ENCODE measurements at places on chromosomes 7 and 10.
A peak's percentile ranks its signal among the peaks of the same experiment; 100 is the strongest.

GRCh38 chr10:95820363-95820762 is 64.4 kb downstream of the ENTPD1 start:
- DNase-seq: no peak

DNA sequence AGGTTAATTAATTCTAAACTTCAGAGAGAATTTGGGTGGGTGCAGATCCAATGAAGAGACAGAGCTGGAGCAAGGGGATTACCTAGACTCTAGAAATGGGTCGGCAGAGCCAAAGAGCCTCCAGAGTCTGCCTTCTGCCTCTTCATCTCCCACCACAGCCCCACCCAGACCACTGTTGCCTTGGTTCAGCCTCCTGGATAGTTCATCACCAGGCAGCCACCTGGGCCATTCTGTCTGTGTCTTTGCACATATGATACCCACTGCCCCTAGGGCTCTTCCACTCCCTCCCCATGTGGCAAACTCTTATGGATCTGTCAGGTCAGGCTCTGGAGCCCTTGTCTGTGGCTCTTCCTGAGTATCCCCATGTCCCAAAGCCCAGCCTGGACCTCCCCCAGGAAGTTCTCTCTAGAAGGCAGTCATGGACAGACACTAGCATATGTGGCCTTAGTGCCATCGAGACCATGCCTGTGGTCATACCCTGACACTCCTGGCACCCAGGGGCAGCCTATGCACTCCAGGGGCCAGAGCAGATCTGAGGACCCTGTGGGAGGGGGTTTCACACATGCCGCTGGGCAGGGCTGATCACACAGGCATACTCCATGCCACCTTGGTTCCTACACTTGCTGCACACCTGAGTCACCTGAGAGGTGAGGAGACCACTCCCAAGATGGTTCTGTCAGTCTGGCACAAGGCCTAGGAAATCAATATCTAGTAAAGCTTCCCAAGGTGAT is 41.6 kb downstream of the FRMPD2 start:
- DNase-seq: no peak

GRCh38 chr7:42930889-42931288 is 1.1 kb downstream of the PSMA2 start:
- DNase-seq: no peak

DNA sequence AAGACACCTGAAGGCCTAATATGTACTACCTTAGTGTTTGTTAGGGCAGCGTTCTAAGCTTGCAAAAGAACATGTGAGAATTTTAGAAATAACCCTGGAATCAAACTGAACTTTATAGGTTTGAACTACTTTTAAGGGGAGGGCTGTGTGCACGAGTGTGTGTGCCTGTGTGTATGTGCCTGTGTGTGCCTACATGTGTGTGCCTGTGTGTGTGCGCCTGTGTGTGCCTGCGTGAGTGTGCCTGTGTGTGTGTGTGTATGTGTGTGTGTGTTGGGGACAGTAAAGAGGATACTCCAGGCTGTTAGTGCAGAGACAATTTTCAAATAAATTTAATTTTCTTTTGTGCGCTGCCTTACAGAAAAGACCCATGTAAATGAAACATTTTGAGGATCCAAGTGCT is 68.1 kb upstream of the WDR11 start:
- DNase-seq: no peak

DNA sequence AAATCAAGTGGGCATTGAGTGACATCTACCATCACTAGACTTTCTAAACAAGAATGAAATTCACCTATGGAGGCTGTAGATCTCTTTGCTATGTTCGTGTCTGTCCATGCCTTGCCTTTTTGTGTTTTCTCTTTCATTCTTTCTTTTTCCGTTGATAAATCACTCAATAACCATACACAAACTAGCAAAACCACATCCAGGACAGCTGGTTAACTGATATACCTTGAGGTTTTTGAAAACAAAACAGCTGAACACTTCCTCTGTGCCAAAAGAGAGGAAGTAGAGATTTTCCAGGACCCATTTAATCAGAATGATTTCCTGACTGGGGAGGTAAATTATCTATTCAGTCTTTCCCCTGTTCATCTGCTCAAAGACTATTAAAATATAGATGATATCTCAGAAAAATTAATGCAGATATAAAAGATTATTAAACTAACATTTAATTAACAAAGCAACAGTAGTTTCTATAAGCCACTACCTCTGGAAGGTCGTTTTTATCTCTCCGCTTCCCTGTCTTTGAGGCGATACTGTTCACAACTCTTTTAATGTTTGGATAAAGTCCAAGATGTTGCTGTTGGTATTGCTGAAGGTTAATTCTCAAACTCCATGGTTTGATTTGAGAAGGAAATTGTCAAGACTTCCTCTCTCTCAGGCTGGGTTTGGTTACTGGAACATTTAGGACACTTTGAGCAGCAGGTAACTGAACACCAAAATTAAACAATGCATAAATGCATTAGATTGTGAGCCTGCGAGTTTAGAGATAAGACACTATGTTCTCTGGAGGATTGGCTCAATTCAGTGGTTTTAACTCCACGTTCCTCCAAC is 24.4 kb upstream of the C10orf67 start:
- no peak for DNase-seq

GRCh38 chr7:24979470-24979862 is 512 bp downstream of the OSBPL3 start:
- DNase-seq: no peak

DNA sequence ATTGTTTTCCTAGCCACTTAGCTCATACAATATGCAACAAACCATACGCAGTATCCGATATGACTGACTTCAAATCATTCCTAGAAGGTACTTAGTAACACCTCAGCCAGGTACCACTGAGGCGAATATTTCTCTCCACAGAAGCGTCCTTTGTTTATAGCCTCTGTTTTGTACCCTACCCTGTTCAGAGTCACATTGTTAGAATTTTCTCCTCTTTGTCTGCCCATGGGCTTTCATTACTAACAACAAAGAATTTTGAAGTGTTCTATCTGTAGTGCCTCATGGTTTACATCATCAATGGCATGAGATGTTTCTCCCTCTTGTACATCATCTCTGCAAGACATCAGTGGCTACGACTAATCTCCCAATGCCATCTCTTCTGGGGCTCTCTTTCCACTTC is 212.4 kb upstream of the GLI3 start:
- no peak for DNase-seq

DNA sequence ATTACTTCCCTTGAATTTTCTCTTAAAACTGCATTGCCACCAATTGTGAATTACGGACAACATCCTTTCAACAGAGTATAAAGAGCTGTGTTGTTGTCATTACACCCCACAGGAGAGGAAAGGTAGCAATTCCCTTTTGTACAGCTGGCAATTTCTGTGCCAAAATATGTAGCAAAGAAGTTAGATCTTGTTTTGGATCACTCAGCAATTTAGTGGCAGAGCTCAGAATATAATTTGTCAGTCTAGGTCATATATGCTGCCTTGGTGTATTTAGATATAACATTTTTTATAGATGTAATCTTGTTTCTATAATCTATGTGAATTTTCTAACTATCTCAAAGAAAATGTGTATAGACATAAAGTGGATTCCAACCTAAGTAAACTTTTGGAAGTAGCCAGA is 38.8 kb downstream of the NRBF2 start:
- no peak for DNase-seq

DNA sequence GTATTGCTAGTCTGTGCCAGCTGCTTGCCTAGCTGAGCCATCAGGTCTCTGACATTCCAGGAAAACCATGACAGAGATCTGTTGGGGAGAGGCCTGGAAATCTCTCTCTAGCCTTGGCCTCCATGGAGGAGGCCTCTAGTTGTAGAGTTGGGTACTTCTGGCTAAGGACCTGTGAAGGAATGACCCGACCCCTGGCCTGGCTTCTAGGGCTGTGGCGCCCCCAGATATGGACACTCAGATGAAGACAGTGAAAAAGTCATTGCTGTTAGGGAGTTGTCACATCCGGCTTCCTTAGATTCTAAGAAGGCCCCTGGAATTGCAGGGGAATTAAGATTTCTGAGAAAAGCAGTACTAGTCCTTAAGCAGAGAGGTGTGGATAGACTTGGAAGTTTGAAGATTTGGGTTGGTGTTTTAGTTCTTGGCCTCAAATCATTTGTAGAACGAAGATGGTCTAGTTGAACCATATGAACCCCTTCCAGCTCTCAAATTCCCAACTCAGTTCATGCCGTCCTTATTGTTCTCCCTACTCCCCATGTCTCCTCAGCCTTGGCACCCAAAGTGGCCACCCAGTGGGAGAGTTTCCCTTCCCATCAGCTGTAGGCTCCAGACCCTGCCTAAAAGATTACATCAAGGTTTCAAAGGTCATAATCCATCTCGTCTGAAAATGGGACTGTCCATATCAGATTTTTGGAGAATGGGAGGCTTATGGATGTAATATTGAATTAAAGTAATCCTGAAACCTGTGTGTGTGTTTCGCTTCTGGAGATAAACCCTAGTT is 7.0 kb downstream of the HHEX start:
- DNase-seq: no peak

GRCh38 chr10:78556705-78557432 is 511.9 kb upstream of the ZMIZ1 start:
- DNase-seq: no peak

DNA sequence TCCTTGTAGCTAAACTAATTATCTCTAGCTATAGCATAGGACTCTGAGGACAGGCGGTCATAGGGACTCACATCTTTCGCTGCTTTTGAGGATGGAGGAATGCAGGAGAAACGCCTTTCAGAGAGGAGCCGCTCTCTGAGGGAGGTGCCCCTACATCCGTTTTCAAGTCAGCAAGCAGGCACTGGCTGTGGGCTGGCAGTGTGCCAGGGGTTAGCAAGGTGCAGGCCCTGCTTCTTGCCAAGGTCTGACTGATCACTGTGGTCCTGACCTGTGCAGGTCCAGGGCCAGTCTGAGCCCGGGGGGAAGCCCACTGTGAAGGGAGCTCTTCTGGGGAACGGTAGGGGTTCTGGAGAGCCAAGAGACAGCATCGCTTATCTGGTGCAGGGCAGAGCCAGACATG is 89.4 kb downstream of the SH3PXD2A start:
- DNase-seq: no peak

DNA sequence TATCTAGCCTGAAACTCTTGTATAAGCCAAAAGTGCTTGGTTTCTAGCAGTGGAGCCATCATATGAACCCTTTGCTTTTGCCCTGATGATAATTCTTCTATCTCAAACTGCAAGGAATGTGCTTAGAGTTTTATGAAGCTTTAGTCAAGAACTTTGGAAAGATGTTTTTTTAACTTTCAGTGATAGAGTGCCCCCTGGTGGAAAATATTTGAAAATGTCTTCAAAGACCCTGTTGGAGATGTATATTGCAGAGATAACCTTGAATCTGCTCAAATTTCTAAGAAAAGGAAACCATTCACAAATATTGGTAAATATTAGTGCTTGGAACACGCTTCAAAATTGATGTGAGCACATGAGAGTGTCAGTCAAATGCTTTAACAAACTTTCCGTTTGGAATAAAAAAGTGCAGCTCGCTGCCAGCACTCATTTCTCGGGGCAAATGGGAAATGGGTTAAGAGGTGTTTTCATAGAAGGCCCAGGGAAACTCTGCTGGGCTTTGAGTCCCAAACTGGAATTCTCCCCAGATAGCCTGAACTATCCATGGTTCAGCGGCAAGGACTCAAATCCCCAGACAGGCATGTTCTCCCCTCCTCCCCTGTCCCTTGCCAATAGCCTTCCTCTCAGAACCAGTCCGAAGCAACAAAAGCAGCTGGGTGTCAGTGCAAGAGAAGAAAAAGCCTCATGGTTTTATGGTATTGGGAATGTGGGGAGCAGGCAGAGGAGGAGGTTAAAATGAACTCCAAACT is 129.3 kb downstream of the MYOF start:
- DNase-seq: peak; percentile 28

DNA sequence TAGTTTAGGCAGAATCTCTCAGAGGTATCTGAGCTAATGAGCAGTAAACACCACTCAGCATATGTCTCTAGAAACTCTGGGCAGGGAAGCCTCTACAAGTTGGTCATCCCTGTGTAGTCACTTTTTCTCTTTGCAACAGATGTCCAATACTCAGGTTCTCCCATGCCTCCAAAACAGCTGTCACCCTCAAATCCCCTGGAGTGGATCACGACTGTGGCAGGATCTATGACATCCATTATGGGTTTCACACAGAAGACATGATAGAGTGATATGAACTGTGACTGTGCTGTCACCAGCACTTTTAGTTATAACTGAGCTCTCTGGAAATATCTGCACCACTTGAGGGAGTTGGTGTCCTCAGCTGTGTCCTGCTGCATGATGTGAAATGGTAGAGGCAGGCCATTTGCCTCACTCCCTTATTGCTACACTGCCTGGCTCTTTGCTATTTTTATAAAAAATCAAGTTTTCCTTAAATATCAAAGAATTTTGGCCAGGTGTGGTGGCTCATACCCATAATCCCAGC is 24.1 kb upstream of the ZNRF2 start:
- no peak for DNase-seq

DNA sequence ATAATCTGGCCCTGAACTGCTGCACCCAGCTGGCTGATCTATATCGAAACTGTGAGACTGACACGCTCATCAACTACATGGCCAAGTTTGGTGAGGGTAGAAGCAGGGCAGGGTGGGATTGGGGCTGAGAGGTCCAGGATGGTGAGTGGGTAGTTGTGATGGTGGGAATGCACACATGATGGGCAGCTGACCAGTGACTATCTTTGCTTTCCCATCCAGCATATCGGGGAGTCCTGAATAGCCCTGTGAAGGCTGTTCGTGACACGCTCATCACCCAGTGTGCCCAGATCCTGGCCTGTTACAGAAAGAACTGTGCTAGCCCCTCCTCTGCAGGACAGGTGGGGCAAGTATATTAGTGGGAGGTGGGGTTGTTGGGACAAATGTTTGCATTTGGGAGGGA is 12.5 kb upstream of the CHCHD1 start:
- no peak for DNase-seq

DNA sequence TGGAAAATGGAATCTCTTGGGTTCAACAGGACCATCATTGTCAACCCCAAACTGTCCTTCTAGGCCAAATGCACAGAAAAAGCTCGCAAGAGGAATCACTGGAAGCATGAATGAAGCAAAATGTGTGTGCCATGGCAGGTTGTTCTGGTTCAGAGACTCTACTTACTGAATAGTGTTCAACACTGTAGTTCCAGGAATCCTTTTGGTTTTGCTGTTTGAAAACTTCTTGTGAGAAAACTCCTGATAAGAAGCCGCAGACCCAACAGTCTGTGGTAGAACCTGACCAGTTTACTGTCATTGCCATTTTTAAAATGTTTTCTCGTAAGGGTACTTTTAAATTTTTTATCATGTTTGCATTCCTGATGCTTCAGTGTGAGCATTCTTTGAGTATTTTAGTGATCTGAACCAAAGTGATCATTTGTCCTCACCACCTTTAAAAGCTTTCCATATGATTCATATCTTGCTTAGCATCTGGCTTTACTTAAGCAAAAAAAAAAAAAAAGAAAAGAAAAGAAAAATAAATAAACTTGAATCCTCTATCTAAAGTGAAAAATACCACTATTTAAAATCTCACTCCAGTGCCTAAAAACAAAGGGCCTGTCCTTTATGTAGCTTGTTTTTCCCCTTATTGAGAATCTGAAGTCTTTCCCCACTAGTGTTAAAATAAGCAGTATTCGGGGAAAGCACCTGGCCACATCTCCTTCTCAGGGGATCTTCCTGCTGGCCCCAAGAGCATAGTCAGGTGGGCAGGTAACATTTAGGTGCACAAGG is 92.4 kb downstream of the WNT2 start:
- DNase-seq: no peak

GRCh38 chr10:19531324-19531723 is 284.9 kb upstream of the PLXDC2 start:
- no peak for DNase-seq

GRCh38 chr7:38178695-38179344 is 775 bp downstream of the STARD3NL start:
- no peak for DNase-seq

GRCh38 chr10:82572744-82573143 is 697.8 kb downstream of the NRG3 start:
- no peak for DNase-seq

GRCh38 chr7:156026603-156027002 is 214.3 kb upstream of the SHH start:
- DNase-seq: no peak

GRCh38 chr7:240887-241421 is 48.6 kb downstream of the FAM20C start:
- DNase-seq: no peak

Data from foreskin melanocyte (primary cell).